ENCODE measurements at places on chromosomes 7 and 10.

GRCh38 chr7:84688671-84689070 is 494.1 kb upstream of the SEMA3A start:
- no peak for DNase-seq

- DNase-seq = no peak
Observed at GRCh38 chr7:155166673-155167370, 96.7 kb downstream of the HTR5A start.

DNA sequence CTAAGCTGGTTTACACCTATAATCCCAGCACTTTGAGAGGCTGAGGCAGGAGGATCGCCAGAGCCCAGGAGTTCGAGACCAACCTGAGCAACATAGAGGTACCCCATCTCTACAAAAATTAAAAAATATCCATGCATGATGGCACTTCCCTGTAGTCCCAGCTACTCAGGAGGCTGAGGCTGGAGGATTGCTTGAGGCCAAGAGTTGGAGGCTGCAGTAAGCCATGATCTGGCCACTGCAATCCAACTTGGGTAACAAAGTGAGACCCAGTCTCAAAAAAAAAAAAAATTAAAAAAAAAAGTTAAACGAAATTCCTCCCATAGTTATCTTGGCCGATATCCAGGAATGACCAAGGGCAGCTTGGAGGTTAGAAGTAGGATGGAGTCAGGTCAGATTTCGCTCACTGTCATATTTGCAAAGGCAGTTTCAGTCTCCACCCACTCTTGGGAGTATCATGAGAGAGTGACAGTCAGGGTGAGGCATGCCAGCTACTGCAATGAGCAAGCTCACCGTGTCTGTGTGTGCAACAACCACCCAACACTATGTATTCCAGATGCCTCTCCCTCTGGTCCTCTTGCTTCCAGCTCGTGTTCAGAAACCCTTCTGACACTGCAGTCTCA is 6.0 kb upstream of the ZDHHC4 start:
- no peak for DNase-seq

DNA sequence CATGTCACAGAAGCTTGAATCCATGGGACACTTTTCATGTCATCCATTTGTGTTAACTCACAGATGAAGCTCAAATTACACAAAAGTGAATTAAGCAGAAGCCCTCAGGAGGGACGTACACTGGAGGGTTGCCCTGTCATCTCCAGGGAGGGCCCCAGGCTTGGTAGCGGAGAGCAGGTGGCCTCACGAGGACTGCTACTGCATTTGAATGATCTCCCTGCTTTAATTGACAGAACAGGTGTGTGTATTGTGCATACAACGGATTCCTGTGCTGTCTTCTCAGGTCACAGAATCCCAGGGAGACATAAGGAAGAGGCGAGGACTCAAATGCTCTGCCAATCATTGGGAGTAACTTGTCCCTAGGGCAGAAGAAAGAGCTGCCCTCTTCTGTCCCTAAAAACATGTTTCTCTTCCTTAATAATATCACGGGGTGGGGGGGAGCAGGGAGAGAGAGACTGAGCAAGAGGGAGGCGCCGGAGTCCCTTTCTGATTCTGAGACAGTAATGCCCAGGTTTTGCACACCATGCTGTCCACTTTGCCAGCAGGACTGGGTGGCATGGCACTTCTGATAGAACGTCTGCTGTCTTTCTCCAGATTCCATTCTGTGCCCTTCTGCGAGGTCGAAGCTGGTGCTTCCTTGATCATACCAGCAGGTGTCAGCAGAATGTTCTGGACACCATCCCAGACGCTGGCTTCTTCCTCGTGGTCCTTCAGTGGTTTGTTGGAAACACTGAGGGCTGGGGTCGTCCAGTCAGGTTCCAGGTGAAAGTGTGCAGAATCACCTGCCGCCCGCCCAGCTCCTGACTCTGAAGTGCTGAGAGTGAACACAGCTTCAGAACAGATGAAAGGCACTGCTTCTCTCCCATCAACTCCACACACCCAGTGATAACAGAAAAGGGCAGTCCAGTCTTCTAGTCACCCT is 26.2 kb upstream of the RASGEF1A start:
- DNase-seq = peak; percentile 29

DNA sequence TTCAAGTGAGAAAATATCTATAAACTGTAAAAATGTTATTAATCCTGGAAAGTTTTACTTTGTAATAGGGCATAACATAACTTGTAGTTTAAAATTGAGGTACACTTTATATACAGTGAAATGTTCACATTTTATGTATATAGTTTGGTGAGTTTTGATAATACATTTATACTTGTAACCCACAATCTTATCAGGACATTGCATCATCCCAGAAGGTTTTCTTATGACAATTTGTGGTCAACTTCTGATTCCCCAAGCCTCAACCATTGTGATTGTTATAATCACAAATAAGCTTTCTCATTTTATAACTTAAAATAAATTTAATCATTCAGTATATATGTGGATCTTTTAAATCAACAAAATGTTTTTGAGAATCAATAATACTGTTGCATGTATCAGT is 151.1 kb downstream of the TFPI2 start:
- no peak for DNase-seq

- no peak for DNase-seq
Observed at GRCh38 chr7:101950450-101951119, 133.2 kb downstream of the CUX1 start.

DNA sequence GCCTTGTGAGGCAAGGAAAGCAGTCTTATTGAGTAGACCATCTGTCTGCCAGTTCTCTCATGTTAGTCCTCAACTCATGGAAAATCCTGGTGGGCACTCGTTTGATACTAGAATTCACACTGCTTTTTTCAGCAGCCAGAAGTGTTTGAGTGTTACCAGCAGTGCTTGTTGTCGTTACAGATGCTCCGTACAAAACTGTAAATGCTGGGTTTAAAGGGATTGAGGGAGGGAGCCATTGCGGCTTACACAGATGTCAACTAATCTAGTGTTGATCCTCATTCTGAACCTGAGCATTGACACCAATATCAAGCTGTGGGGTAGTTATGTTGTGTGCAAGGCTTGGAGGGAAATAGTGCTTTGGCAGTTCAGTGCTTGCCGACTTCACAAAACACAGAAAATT is 348.6 kb downstream of the AUTS2 start:
- no peak for DNase-seq

DNA sequence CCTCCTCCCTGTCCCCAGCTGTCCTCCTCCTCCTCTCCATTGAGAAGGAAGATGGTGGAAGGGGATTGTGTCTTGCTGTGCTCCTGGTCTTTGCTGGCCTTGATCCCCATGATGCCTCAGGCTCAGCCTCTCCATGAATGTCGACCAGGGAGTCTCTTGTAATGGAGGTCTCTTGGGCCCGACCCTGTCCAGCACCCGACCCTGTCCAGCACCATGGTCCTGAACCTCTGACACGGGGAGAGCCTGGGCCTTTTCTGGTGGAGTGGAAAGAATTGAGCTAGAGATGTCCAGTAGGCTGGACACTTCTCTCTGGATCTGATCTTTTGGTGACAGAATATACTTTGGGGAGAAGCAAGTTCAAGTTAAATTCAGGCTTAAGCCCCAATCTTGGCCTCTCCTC is 42.3 kb upstream of the HMX3 start:
- DNase-seq = no peak

GRCh38 chr10:34102893-34103506 is 712.1 kb downstream of the PARD3 start:
- no peak for DNase-seq

- DNase-seq = no peak
Observed at GRCh38 chr7:135661311-135662122, 797 bp upstream of the STMP1 start.

- DNase-seq = no peak
Observed at GRCh38 chr10:124324856-124325632, 93.7 kb downstream of the OAT start.

DNA sequence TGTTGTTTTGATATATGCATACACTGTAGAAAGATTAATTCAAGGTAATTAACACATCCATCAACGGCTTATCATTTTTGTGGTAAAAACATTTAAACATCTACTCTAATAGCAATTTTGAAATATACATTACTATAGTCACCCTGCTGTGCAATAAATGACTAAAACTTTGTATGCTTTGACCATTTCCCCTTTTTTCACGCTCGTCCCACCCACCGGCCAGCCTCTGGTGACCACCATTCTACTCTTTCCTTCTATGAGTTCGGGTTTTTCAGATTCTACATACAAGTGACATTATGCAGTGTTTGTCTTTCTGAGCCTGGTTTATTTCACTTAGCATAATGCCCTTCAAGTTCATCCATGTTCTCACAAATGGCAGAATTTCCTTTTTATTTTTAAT is 21.3 kb downstream of the CYCS start:
- no peak for DNase-seq

DNA sequence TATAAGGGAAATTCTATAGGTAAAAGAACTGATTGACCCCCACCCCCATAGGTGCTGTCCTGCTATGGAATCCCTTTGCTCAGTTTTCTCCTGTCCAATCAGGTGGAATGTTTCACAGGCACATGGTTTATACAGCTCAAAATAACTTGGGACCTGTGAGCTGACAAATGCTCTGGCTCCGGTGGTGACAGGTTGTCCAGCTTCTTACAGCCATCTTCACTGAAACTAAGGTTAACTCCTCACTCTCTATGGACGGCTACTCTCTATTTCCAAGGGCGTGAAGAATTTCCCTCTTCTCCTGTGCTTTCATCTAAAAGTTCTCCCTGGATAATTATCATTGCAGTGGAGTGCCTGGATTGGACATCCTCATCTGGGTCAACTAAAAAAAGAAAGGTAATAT is at the start of gene MYPN:
MYPN (plus strand) TSS at position 158 of the 400 bp plus-strand sequence. CDS start 11,951 bp downstream, outside the sequence.
- DNase-seq = no peak

- no peak for DNase-seq
Observed at GRCh38 chr10:33215154-33215553, 119.3 kb downstream of the NRP1 start.

DNA sequence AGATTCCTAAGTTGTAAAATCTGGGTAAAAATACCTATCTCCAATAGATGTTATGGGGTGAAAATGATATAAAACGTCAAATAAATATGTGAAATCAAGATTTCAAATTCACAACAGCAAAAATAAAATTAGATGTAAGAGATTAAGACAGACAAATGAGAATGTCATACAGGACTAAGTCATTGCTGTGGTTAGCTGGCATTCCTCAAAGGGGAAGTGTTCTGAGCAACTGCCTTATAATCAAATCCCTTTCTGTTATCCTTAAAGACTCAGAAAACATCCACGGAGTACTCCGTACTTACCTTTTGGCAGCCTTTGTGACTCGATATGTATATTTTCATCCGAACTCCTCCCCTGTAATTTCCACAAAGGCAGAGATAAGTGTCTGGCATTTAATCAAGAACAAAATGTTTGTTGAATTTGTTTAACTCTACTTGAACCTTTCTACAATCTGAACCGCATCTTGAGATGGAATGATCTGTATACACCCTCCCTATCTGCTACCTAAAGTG is 559.6 kb downstream of the GATA3 start:
- DNase-seq = no peak

DNA sequence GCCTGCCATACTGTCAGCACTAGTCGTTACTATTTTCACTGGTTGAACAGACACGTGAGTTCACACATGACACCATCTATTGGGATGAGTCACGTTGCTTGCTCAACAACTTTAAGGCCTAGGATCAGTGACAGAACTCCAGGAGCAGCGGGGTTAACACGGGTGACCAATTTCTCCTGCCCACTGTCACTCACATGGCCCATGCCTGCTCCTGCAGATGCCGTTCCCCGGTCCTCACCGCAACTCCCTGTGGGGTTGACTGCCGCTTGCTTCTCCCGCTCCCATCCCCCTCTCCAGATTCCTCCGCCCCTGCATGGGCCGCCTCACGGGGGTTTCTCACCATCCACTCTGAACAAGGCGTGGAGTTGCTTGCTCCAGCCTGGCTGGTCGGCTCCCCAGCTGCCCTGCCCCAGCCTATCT is 128.2 kb downstream of the TAX1BP1 start:
- DNase-seq = no peak

GRCh38 chr7:88842201-88842600 is 46.7 kb upstream of the TEX47 start:
- no peak for DNase-seq

DNA sequence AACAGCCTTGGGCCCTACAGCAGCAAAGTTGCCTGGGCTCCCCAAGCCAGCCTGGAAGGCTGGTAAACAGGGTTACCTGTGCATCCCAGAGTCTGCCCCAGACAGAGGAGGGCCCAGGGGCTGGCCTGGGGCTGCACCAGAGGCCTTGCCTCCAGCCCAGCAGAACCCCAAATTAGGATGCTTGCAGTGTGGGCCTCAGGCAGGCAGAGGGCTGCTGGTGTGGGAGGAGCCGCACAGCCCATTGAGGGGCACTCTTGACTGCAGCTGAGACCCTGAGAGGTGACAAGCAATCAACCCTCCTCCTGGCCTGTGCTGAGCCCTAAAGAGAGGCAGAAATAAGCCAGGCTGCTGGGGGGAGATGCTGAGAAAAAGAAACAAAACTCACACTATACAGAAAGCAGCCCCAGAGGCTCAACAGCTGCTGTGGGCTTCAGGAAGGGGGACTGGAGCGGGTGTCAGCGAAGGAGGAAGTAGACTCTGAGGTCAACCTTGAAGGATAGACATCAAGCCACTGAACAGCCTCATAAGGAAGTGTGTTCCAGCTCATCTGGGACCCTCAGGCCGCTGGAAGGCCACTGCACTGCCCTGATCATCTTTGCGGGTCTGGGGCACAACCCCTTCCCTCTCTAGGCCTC is 6.6 kb downstream of the AIFM2 start:
- no peak for DNase-seq

- DNase-seq = peak; percentile 15
Observed at GRCh38 chr10:18312374-18313139, 172.3 kb downstream of the CACNB2 start.

DNA sequence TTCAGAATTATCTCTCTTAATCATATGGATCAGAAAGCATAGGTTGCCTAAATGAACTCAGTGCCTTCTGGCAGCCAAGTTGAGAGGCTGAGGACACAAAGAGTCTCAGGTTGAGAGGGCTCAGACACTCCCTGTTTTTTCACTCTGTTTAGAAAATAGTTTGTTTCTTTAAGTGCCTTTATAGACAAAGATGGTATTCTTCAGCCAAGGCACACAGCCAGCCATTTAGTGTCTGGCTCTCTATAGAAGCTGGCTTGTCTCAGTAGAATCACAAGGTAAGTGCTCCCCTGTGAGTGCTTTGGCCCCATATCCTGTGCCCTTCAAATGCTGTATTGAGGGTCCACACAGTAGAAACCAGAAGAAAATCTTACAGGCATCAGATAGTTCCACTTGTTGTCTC is 3.6 kb downstream of the GPR158 start:
- no peak for DNase-seq

GRCh38 chr10:111821871-111822270 is 361.7 kb downstream of the GPAM start:
- DNase-seq = no peak
